Thymus (tissue), 14 donors: ENCODE measurements at places on chromosomes 7 and 10. TPM values are rescaled to one million over a fixed set of nuclear protein-coding genes. Genes with fewer than 3 reads are reported as not detected.

DNA sequence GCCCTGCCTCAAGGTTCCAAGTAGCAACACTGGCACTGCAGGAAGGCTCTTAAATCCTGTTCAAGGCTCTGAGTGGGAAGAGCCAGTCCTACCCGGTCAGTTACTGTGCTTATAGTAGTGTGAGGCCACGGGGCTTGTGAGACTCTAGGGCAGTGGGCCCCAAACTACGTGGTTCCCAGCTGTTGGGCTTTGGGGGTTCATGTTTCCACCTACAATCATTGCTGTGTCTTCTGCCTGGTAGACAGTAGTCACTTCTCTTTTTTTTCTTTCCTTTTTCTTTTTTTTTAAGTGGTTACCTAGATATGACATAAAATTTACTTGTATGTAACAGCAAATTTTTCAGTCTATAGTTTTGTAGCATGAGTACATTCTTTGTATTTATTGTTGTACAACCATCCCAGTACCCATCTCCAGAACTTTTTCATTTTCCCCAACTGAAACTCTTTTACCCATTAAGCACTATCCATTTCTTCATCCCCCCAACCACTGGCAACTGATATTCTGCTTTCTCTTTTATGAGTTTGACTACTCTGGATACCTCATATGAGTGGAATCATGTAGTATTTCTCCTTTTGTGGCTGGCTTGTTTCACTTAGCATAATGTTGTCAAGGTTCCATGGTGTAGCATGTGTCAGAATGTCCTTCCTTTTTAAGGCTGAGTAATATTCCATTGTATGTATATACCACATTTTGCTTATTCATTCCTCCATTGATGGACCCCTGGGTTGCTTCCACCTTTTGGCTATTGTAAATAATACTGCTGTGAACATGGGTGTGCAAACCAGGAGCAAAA, 7.7 kb downstream of the UBTD1 start:
- DNase-seq = no peak

DNA sequence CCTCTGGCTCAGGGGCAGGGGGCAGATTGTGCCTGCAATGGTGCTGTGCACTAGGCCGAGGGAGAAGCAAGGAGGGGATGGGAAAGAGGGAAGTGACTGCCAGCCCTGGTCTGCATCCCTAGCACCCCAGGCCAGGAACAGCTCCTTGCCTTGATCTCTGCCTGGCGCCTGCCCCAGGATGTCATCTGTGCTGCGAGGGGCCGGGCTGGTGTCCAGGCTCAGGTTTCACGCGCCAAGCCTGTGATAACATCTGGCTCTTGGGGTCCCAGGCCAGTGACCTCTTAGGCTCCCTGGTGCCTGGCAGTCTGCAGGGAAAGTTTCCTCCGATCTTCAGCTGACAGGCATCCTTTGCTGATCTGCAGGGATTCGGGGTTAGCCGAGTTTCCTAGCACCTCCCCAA, 193.5 kb upstream of the GPR26 start:
- DNase-seq = no peak

DNA sequence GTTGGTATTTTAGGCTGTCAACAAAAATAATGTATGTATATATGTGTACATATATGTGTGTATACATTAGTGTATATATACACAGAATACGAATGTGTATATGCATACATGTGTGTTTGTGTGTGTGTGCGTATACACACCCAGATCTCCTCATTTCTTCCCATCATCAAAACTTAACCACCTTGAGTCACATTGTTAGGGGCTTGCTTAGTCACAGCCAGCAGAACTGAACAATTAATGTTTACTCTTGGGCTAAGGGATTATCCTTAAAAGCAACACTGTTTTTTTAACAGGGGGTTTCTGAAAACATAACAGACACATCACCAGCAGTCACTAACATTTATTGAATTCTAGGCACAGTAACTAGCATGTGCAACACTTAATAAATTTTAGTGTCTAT, 83.0 kb upstream of the ASAH2 start:
- no peak for DNase-seq

TRIM50 gene
- 0.21 TPM for polyA plus RNA-seq

GRCh38 chr10:123548770-123549169, 117.4 kb upstream of the GPR26 start:
- DNase-seq = no peak

DNA sequence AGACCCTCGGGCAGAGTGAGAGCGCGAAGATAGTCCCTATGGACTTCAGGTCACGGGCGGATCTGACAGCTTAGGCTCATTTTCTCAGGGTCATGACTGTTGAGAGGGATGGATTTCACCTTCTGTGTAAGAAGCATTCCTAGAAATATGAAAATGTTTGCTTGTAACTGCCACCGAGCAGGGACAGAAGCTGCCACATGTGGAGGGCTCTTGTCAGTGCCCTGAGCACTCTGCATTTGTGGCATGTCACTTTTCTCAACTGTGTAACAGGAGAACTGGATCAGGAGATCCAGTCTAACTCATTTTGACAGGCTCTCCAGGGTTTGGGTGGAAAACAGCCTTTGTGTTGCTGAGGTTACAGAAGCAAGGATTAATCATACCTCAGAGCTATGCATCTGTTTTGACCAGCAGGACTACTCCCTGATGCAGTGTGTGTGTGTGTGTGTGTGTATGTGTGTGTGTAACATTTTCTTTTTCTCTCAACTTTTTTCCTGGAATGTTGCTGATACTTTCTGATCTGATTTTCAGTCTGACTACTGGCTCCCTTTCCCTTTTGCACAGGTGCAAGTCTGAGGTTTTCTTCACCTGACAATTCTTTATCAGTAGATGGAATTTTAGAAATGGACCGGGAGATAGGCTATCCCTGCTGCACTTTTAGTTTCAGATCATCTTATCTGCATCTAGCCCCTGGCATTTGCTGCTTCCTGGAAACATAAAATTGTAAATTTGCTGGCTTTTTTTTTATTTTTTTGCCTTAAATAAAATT, 183.3 kb downstream of the STK31 start:
- no peak for DNase-seq

FBXL13 gene
- 1.0 TPM for polyA plus RNA-seq

GRCh38 chr10:12048547-12048946, 5.9 kb upstream of the UPF2 start:
- DNase-seq = no peak

GRCh38 chr10:82742478-82742877, 867.5 kb downstream of the NRG3 start:
- DNase-seq = no peak

- DNase-seq = no peak
Observed at GRCh38 chr7:155336812-155337602, 39.3 kb downstream of the INSIG1 start.

- DNase-seq = no peak
Observed at GRCh38 chr10:3980660-3981059, 195.7 kb upstream of the KLF6 start.

GRCh38 chr7:101589052-101589451, 40.0 kb downstream of the MYL10 start:
- DNase-seq = no peak

SLC16A12 gene
- polyA plus RNA-seq = 1.5 TPM

GRCh38 chr10:63773962-63774361, 252.8 kb downstream of the REEP3 start:
- no peak for DNase-seq

DNA sequence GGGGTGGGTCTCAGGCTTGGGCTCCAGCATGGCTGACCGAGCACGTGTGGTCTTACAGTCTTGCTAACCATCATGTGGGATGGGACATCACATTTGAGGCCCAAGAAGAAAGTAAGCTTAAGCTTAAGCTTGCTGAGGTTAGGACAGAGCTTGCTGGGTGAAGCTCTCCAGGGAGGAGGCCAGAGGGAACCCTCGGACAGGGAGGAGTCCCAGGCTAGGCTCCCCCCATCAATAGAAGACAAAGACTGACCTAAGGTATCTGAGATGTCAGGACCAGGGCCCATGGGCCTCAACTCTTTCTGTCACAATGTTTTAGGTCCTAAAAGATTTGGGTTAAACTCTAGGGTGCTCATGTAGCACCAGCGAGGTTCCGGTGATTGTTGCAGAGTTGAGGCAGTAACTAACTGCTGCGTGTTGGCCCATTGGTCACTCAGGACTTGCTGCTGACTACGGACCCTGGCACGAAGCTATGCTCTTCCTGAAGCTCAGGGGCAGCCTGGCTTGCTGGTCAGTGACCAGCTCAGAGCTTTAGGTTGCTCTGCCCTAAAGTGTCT, 10.5 kb downstream of the AKR1E2 start:
- DNase-seq = no peak

CCL26 gene
- polyA plus RNA-seq = 3.1 TPM

PCLO gene
- 0.75 TPM for polyA plus RNA-seq

CRHR2 gene
- polyA plus RNA-seq = 0.05 TPM

MOGAT3 gene
- polyA plus RNA-seq = 0.11 TPM

DNA sequence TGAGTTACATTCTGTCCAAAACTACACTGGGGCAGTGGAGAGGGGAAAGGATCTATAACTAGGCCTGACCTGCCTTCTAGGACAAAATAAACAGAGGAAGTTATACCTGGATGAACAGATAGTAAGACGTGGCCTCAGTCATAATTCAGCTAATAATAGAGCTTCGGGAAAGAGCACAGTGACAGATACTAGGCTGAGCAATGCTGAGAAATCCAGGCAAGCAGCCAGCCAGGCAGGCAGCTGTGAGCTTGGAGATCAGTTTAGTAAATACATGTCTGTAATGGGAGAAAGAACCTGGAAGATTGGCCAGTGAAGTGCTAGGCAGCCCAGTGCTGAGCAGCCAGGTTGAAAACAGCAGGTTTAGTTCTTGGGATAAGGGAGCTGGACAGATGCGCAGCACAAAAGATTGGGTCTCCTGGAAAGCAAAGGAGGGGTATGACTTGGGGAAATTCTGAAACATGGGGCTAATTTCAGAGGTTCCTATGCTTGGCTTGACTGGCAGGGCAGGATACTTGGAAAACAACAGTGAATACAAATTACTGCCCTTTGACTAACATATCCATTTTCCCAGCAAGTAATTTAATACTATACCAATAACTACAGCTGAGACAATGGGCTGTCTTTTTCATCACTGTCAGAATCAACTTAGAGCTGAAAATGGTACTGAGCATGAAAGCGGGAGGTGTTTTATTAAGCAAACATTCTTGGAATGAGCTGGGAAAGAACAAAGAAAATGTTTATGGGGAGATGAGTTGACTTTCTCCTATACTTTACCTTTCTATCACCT, 140.8 kb downstream of the DGKB start:
- peak; percentile 3 for DNase-seq

- DNase-seq = peak; percentile 60
Observed at GRCh38 chr7:50142425-50143017, 49.5 kb upstream of the ZPBP start.

GRCh38 chr7:109864230-109864629, 1226.7 kb upstream of the LRRN3 start:
- no peak for DNase-seq

GRCh38 chr7:8378349-8379019, 54.9 kb upstream of the NXPH1 start:
- DNase-seq = no peak

GRCh38 chr7:134836447-134836846, 57.0 kb downstream of the CALD1 start:
- DNase-seq = no peak

DNA sequence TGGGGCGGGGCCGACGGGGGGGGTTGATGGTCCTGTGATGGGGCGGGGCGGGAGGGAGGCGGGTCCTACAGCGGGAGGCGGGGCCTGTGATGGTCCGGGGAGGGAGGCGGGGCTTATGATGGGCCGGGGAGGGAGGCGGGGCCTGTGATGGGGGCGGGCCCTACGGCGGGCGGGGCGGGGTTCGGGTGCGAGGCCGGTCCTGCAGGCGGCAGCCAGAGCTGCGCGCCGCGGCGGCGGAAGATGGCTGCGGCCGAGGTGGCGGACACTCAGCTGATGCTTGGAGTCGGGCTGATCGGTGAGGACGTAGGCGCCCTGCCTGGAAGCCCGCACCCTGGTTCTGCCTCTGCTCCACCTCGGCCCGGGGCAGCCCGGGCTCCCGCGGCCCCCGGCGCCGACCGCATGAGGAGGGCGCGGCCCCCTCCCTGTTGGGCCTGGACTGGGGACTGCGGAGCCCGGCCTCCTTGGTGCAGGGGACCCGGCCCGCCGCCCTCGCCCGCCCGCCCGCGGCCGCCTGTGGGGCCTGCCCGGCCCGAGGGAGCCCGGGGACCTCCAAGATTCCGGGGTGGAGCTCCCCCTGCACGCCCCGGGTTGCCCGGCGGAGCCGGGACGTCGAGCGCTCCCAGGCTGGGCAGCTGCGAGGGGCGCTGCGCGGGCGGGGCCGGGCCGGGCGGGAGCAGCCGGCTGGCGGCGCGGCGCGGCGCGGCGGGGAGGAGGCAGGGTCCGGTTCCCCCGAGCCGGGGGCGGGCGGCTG, at the start of gene DENND10:
Gene DENND10, plus strand, starts transcription at position 211 of the 751 bp plus-strand sequence. Its CDS starts 30 bp downstream, at position 241.
- no peak for DNase-seq

DNA sequence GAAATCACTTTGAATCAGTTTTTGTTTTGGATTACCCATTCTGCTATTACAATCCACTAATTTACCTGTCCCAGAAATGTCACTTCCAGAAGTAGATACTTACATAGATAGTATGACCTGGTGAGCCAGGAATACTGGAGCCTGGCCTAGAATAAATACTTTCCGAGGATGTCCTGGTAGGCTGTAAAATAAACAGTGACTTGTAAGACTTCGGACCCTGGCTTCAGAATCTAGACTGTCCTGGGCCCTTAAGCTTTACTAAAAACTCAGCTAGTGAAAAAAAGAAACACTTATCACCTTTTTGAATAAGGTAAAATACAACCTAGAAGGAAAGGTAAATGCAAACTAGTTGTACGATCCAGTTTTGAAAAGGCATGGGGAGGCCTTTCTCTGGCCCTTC, 69.5 kb upstream of the AFAP1L2 start:
- DNase-seq = no peak

SORBS1 gene
- 25.3 TPM for polyA plus RNA-seq

GRCh38 chr10:118980135-118980865, 49.2 kb upstream of the NANOS1 start:
- no peak for DNase-seq

DNA sequence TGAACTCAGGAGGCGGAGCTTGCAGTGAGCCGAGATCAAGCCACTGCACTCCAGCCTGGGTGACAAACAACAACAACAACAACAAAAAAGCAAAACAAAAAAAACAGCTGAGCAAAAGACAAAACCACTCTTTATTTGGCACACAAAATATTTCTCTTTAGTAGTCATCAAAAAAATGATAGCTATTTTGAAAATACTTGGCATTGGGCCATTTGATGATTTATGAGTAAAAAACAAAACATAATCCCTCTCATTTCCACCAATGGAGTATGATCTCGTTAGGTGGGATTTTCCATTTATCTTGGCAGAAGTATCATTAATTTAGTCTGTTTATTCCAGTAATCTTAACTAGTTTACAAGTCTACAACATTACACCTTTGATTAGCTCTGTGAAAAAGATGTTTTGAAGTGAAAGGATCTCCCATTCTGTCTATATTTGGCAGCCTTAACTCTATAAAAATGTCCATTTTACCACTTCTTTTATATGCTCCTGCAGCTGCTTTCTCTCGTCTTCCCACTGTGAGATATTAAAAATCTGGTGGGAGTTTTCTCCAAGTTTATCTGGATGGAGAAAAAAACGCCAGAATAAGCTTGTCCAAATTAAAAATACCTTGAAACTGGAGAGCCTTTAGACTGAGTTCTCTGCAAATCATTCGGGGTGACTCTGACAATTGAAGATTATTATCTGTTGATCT, 58.8 kb upstream of the AGMO start:
- no peak for DNase-seq
